ENCODE measurements at places on chromosomes 5 and 9.

GRCh38 chr9:78807286-78807685, 510.4 kb downstream of the PSAT1 start:
- H3K27ac ChIP-seq: no peak overlapping the region
- no peak for DNase-seq
- no peaks in the 10 kb centered on the region for H3K27me3 ChIP-seq

GRCh38 chr9:136293476-136294077, 10.3 kb downstream of the CCDC187 start:
- no peaks in the 10 kb centered on the region for H3K36me3 ChIP-seq
- no peak overlapping the region for H3K27ac ChIP-seq

DNA sequence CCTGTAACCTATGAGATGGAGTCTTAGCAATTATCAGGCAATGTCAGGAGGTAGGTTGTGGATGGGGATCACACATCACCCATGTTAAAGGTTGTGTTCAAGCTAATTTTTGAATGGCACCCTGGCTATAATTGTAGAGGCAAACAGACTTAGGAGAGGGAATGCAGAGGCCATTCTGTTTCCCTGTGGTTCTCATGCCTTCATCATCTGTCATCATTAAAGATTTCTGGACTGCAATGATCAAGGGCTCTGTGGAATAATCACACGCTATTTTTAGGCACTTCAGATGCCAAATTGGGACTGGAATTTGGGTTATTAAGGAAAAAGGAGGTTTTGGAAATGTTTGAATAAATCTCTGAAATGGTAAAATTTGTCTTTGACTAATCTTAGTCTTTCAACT, 1065.4 kb downstream of the TAF11L14 start:
- H3K27me3 ChIP-seq: no peaks in the 10 kb centered on the region
- H3K4me3 ChIP-seq: no peak overlapping the region
- H3K36me3 ChIP-seq: no peaks in the 10 kb centered on the region
- DNase-seq: no peak
- H3K27ac ChIP-seq: no peak overlapping the region

DNA sequence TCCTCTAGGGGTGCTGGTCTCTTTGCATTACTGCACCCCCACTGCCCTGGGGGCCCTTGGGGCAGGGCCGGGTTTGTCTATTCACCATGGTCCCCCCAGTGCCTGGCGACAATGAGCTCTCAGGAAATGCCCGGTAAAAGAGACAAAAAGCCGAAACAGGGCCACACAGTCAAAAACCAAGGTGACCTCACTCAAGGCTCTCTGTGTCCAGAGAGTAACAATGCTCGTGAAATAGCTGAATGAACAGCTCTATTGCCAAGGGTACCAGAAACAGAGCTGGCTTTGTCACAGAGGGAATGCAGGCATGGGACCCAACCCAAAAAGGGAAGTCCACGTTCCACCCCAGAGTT, 16.0 kb downstream of the SH3PXD2B start:
- H3K27ac ChIP-seq: peak overlapping the region; percentile 79
- no peaks in the 10 kb centered on the region for H3K36me3 ChIP-seq
- H3K4me1 ChIP-seq: peaks cover 61% of the 10 kb centered on the region
- H3K4me3 ChIP-seq: no peak overlapping the region

- no peak overlapping the region for H3K27ac ChIP-seq
- no peaks in the 10 kb centered on the region for H3K27me3 ChIP-seq
- H3K36me3 ChIP-seq: no peaks in the 10 kb centered on the region
- H3K4me1 ChIP-seq: no peaks in the 10 kb centered on the region
- no peak overlapping the region for H3K4me3 ChIP-seq
These were observed 372.2 kb downstream of the NFIB start for GRCh38 chr9:13941714-13942113.

DNA sequence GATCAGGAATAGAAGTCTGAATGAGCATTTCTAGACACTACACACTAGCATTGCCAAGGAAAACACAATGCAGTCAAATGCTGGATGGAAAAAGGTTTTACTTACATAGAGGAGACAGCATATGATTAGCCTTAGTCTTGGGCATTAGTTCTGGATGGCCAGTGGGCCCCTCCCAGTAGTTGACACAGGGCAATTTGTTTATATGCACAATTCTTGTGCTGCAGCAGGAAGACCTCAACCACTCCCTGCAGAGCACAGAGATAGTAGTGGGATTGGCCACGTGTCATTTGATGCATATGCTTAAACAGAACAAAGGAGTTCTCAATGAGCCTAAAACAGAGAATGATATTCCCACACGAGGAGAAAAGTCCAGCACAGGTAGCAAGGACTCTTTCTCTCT, 1496.2 kb upstream of the CDH6 start:
- no peak for DNase-seq
- H3K36me3 ChIP-seq: no peaks in the 10 kb centered on the region
- H3K4me3 ChIP-seq: no peak overlapping the region
- no peaks in the 10 kb centered on the region for H3K27me3 ChIP-seq

Measured in esophagus squamous epithelium (tissue), 5 donors.